NCI-H1694 (cell line): ENCODE measurements at places on chromosomes 3 and 15.

GRCh38 chr15:64909546-64909945, 2.2 kb upstream of the ANKDD1A start:
- DNase-seq = no peak

GRCh38 chr15:79168922-79169456, 78.4 kb upstream of the RASGRF1 start:
- DNase-seq = peak; percentile 46

DNA sequence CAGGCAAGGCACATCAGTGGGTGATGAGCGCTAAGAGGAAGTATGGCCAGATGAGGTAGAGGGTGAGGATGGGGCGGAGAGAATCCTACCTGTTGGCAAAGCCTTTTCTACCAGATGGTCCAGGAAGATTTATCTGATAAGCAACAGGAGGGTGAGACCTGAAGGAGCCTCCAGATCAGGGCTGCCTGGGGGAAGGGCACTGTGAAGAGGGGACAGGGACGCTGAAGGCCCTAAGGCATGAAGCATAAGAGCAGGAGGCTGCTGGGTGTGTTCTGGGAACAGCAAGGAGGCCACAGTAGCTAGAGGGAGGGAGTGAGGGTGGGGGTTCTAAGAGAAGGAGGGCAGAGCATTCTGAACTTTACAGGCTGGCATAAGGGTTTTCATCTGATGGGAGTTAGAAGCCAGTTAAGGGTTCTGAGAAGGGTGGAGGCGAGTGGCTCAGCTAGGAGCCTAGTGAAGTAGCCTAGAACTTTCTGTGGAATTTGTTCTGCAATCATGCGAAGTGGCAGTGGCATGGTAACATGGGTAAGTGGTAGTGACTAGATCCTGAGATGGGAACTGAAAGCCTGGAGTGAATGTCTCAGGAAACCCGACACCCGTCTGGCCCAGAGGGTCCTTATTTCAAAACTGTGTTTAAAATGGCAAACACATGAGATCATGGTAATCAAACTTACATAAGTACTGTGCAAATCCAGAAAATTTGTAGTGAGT, 29.9 kb downstream of the CGNL1 start:
- no peak for DNase-seq

DNA sequence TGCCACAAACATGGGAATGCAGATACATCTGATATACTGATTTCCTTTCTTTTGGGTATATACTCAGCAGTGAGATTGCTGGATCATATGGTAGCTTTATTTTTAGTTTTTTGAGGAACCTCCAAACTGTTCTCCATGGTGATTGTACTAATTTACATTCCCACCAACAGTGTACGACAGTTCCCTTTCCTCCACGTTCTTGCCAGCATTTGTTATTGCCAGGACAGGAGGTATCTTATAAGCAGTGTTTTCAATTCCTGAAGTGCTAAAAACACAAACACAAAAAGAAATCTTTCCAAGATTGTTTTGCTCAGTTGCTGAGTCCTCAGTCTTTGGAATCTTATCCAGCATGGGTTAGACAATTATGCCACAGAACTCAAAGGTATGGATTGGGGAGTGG, 13.5 kb downstream of the GTF2E1 start:
- no peak for DNase-seq

- DNase-seq = no peak
These were observed 5.5 kb downstream of the ABCC5 start for GRCh38 chr3:184011937-184012889.

DNA sequence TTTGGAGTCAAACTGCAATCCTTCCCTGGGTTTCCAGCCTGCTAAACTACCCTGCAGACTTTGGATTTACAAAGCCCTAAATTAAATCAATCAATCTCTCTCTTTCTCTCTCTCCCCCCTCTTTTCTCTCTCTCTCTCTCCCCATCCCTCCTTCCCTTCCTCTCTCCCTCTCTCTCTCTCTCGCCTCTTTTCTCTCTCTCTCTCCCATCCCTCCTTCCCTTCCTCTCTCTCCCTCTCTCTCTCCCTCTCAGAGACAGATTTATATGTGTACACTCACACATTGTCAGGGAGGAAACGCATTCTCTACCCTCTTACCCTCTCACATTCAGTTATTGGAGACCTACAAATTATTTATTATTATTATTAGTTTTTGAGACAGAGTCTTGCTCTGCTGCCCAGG, 47.0 kb downstream of the GRK7 start:
- no peak for DNase-seq

GRCh38 chr3:156250550-156250949, 130.2 kb downstream of the KCNAB1 start:
- DNase-seq = no peak

DNA sequence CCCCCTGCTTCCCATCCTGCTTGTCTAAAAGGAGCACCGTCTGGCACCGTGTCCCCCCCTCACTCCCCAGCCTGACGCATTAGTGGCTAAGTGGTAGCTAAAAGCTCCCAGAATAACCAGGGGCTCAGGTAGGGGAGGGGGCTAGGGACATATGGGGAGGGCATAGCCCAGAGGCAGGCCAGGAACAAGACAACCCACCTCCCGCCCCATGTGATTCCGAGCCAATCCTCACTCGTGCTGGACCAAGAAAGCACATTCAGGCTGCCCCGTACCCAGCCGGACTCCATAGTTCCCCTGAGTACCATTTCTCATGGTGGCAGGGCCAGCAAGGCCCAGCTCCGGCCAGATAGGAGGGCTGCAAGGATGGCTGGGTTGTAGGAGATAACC, 11.5 kb downstream of the SEMA7A start:
- DNase-seq = no peak

- DNase-seq = peak; percentile 22
These were observed at the start of gene SOX14 for GRCh38 chr3:137764001-137764433. Gene SOX14 (plus strand): TSS chr3:137764315. CDS start chr3:137764785, 470 bp downstream.

DNA sequence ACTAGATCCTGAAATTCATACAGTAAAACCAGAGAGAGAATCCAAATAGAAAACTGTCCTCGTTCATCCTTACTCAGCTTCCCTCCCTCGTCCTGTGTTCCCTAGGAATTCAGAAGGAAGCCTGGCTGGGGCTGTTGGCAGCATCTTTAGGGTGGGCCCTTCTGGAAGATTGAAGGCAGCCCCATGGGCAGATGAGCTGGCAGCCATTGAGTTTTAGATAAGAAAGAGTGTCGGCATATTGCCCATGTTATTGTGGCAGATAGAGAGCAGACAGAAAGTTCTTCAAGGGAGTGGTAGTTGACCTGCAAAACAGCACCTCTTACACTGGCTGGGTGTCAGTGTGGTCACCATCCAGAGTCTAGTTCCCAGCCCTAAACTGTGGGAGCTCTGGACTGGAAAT, 23.5 kb downstream of the TMOD2 start:
- no peak for DNase-seq

DNA sequence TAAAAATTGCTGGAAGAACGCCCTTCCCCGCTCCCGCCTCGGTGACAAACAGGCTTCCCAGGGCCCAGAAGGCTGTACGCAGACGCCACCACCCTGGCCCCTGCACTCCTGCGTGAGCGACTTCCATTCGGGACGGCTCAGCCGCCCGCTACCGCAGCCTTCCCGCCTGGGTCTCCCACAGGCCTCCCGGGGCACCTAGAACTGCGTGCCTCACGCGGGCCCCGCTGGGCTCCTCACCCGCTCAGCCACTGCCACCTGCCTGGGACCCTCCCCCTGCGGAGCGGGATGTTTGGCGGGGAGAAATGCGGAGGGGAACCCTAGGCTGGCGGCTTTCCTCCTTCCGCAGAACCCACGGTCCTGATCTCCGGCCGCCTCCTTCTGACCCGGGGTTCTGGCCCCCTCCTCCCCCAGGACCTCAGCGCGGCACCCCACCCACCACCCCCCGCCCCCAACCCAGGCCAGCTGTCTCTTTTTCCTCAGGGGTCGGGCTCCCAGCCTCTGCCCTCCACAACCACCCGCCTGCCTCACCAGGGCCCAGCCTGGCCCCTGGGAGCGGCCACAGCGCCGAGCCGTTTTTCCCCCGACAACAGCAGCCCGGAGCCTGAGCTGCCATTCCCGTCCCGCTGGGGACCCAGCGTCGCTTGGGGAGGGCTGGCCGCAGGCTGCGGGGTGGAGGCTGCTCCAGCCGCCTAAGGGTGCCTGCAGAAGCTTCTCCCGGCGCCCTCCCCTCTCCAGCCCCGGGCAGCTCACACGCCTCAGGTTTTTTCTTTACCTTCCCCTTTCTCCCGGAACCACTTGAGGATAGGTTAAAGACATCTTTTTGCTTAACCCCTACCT, 27.6 kb upstream of the RAB7A start:
- no peak for DNase-seq

DNA sequence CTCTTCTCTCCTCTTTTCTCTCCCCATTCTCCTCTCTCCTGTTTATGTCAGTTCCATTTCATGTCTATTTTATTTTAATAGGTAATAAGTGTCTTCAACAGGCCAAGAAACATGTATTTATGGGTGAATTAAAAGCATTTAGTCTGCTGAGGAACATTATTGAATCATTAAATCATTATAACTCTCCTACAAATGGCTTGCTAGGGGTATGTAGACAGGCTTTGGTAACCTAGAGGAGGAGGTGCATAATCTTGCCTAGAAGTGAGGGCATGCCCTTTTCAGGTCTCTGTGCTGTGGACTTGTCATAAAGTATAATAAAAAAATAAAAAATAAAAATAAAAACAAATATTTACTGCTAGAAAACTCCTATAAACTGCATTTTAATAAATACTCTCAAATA, 88.9 kb upstream of the SNTN start:
- DNase-seq = no peak

GRCh38 chr15:39054128-39054732, 489.6 kb upstream of the RASGRP1 start:
- no peak for DNase-seq

GRCh38 chr3:177410730-177411129, 213.4 kb upstream of the TBL1XR1 start:
- peak; percentile 38 for DNase-seq

- peak; percentile 14 for DNase-seq
These were observed 641 bp downstream of the OPA1 start for GRCh38 chr3:193593668-193594030.

- DNase-seq = no peak
These were observed 143.1 kb upstream of the CHRNA7 start for GRCh38 chr15:31887246-31887645.

GRCh38 chr3:116039651-116039985, 405.7 kb downstream of the LSAMP start:
- DNase-seq = no peak

DNA sequence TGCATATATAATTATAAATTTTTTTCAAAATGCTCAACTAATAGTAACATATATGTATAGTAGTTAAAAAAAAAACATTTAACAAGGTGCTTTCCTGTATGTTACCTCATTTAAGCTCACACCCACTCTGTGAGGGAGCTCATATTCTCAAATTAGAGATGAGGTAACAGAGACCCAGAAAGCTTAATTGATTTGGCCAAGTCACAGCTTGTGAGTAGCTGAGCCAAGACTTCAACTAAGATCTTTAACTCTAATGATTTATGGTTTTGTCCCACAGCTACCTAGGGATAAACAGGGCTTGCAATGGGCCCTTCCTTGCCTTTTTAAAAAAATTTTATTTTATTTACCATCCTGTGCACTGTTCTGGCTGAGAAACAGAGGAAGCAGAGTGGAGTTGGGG, 230.0 kb upstream of the GOLIM4 start:
- DNase-seq = no peak

GRCh38 chr3:119944091-119944490, 150.2 kb downstream of the GSK3B start:
- no peak for DNase-seq

DNA sequence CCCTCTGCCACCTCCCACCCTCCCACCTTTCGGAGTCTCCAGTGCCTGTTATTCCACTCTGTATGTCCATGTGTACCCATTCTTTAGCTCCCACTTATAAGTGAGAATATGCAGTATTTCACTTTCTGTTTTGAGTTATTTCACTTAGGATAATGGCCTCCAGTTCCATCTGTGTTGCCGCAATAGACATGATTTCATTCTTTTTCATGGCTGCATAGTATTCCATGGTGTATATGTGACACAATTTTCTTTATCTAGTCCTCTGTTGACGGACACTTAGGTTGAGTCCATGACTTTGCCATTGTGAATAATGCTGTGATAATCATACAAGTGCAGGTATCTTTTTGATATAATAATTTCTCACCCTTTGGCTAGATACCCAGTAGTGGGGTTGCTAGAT, 91.0 kb upstream of the UBE3A start:
- no peak for DNase-seq

GRCh38 chr3:49378249-49378895, 20.2 kb upstream of the GPX1 start:
- no peak for DNase-seq

DNA sequence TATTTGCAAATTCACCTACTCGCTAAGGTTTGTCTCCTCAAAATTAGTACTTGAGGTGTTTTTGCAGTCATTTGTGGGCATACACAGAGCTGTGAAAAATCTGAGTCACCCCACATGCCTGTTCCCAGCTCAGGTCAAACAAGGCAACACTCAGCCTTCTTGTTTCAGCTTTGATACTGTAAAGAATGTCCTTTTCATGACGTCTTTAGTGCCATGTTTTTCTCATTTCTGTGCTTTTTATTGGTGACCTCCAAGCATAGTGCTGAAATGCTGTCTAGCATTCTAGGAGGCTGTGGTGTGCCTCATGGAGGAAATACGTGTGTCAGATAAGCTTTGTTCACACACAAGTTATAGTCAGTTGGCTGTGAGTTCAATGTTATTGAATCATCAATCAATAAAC, 8.8 kb downstream of the CAPN3 start:
- no peak for DNase-seq

DNA sequence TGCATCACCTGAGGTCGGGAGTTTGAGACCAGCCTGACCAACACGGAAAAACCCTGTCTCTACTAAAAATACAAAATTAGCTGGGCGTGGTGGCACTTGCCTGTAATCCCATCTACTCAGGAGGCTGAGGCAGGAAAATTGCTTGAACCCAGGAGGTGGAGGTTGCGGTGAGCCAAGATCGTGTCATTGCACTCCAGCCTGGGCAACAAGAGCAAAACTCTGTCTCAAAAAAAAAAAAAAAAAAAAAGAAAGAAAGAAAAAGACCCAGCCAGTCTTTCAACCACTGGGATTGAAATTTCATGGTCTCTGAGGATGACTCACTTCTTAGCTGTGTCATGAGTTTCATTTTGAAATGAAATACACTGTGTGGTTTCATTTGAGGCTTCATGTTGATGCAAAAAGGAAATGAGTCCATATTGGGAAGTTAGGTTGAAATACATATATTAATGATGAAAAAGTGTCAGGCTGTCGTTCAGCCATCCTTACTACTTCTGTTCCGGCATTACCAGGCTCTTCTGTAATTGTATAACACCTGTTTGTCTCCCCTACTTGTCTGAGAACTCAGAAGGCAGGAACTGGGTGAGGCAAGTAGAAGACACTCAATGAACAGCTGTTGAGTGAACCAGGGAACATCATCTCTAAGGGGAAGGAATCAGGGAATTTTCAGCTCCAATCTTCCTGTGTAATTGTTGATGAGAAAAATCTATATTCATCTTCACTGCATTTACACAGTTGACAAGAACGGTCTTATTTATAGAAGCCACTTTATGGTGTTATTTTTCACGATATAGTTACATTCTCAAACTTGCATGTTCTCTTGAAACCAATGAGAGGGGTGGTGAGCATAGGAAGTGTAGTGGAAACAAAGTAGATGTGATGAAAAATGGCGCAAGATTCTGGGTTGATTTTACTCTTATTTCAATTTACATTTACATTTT, 87.4 kb downstream of the NFKBIZ start:
- no peak for DNase-seq
